ENCODE measurements at places on chromosomes 12 and 14.

- no peak for DNase-seq
These were observed 19.7 kb upstream of the FAM222A start for GRCh38 chr12:109693653-109694600.

DNA sequence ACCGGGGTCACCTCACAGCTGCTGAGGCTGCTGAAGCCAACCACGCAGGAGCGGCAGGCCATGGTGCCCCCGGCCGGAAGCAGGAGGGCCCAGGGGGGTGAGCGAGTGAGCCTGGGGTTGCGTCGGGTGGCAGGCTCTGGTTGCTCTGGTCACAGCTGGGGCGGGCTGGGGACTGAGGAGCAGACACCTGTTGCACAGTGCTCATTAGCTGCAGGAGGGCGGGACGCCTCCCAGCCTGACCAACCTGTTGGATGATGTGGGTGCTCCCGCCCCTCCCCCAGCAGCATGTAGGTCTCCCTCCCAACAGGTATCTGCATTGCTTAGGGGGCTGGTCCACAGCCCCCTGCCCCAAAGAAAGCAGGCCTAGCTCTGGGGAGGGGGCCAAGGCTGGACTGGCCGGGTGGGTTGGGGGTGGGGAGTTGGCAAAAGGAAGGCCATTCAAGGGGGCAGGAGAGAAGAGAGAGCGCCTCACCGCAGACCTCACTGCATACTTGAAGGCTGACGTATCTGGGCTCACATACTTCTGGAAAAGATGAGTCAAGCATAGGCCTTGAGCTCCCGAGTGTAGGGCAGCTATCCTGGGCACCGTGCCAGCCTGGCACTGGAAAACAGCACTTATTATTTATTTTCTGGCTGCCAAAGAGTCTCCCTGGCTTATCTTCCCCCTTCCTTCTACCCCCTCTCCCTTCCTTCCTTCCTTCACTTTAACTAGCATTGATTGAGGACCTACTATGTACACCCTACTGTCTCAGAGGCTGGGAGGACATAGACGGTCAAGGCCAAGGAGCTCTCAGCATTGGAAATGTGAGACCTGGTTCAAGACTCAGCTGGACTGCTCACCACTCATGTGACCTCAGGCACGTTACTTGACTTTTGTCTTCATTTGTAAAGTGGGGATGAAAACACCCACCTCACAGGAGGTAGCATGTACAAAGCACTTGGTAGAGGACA, at the start of gene KRT80:
KRT80 (minus strand) TSS at position 174 of the 951 bp plus-strand sequence; CDS start at position 62, 112 bp downstream.
- DNase-seq: peak; percentile 97

DNA sequence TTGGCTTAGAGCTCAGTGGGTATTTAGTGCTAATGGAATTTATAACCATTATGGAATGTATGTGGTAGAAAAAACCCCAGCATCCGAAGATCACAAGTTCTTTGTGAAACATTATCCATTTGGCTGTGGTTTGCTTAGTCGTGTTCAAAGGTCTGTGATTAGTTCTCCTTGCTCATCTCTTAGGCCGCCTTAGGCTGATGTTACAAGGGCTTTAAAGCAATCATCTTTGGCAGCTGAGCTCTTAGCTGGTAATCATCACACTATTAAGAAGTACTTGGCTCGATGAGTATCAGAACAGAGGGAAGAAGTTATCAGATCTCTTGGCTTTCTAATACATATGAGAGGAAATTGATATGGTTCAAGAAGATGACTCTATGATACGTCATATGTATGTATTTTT, 124.1 kb upstream of the E2F7 start:
- DNase-seq: no peak

DNA sequence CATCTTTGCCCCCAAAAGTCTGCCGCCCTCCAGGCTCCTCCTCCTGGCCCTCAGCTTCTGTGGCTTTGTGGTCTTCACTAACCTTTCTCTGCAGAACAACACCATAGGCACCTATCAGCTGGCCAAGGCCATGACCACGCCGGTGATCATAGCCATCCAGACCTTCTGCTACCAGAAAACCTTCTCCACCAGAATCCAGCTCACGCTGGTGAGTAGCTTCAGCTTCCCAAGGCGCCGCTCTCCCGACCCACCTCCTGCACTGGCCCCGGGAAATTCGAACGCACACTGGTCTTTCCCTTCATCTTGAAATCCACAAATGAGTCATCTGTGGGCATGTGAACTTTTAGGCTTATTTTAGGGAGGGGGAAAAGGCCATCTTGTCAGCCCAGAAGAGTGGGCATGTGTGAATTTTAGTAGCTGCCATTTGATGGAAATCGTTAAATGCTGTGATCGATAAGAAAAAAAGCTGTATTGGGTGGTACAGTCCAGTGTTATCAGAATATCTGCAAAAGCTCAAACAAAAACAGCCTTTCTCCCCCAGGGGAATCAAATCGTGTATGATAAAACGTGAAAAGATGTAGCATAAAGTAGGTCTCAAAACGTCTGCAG, 700 bp downstream of the SLC35E3 start:
- peak; percentile 7 for DNase-seq

GRCh38 chr14:35632676-35633075, 98.7 kb downstream of the INSM2 start:
- no peak for DNase-seq

- no peak for DNase-seq
These were observed 30.9 kb downstream of the GPHB5 start for GRCh38 chr14:63287666-63288483.

DNA sequence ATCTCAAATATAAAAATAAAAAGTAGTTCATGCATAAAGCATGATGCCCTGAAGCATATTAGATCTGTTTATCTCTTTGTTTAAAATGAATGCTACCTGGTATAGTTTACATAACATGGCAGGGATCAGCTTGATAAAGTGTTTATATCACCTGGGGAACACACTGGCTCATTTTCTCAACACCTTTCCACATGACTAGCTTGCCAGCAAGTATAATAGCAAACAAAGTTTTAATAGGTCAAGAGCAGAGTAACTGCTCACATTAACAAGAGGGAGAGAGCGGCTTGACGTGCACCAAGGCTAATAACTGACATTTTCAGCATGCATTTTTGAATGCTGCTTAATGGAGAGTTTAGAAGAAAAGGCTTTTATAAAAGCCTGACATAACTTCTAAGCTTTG, 246.4 kb downstream of the EGLN3 start:
- DNase-seq: no peak

DNA sequence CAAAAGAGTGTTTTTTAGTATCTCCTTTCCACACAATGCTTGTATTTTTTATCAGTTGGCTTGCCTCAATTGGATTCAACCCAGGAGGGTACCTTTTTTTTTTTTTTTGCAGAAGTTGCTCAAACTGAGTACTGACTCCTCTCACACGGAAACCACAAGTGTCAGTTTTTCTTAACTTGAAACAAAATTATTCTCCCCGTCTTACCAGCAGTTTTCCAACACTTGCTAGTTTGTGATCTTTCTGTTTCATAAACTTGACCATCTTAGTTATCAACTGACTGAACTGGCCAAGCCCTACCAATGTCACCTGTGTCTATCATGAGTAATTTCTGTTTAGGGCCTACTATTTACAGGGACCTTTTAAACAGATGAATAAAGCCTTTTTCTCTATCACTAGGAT, 34.1 kb upstream of the ITPR2 start:
- no peak for DNase-seq

DNA sequence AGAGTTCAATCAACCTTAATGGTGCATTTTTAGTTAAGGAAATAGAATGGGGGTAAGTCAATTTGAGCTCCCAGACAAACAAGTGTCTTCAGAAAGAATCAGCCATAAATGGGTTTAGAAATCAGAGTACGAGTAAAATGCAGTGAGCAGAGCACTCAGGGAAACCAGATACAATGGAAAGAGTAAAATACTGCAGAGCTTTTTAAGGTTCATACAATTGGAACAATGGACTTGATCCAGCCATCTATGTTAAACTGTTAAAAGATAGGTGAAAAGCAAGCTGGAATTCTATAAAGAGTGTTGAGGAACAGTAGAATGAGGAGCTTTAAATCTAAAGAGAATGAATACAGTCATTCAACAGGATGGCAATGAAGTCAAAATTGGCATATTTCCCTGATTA, 23.8 kb upstream of the PCNX4 start:
- no peak for DNase-seq

- DNase-seq: no peak
These were observed 123.1 kb downstream of the NPAS3 start for GRCh38 chr14:33061667-33062325.

DNA sequence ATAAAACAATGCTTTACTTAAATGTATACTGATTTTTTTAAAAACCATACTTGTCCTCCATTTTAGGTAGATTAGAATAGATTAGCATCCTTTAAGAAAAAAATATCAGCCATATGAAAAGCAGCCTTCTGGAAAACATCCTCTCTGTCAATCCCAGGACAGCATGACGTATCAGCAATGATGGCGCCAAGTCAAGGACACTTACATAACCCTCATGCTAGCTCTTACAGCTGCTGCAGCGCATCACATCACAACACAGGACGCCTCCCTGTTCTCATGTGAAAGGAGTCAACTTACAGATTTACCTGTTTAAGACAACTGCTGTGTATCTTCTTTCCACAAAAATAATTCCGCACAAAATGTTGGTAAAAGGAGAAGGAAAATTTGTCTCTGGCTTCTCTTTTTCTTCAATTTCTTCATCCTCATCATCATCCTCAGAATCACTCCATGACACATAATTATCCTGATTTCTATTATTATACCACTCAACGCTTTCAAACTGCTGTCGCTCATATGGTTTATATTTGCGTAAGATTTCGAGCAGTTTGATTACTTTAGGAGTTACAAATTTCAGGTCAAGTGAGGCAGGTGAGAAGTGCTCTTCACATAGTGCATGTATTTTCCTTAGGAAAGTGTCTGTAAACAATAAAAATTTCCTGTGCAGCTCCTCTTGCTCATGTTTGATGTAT, 33.3 kb downstream of the DICER1 start:
- no peak for DNase-seq

DNA sequence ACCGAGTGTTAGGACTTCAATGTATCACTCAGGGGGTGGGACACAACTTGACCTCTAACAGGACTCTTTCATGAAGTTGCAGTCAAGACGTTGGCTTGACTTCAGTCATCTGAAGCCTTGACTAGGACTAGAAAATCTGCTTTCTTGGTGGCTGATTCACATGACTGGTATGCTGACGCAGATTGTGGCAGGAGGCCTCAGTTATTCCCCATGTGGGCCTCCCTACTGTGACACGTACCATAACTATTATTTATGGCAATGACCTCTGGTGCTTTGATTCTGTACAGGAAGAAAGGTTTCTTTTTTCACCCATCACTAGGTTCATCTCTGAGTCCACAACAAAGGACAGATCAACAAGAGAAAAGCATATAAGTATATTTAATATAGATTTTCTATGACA, 270.4 kb downstream of the NEDD1 start:
- DNase-seq: no peak

DNA sequence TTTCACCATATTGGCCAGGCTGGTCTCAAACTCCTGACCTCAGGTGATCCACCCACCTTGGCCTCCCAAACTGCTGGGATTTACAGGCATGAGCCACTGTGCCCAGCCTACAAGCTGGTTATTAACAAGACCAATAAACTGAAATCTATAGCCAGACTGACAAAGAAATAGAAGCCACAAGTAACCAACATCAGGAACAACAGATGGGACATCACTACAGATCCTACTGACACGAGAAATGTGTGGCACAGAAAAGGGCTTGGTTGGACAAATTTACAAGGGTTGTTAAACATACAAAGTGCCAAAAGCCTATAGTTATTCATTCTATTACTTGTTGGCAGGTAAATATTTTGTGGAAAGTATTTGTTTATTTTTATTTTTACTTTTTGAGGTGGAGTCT, 11.6 kb downstream of the MTA1 start:
- no peak for DNase-seq

DNA sequence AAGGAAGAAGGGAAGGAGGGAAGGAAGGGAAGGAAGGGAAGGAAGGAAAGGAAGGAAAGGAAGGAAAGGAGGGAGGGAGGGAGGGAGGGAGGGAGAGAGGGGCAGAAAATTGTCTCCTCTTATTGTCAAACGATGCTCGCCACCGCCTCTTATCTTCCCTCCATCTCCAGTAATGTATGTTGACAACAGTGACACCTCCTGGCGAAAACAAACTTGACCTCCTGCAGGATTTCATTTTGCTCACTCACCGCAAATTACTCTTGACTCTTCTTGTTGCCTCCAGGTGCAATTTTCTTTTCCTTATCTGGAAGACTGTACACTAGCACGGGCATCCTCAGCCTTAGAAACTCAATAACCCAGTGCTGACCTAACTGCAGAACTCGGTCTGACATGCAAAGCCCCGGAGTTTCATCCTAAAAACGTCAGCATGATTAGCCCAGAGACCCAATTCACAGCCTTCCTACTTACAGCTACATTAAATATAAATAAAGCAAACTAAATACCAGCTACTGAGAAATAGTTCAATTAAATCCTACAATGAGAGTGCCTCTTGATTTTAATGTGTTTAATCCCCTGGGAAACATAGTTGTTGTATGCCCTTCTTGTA, 512.4 kb upstream of the TMPO start:
- DNase-seq: peak; percentile 22

GRCh38 chr12:31369712-31370521, 44.0 kb upstream of the SINHCAF start:
- DNase-seq: no peak

DNA sequence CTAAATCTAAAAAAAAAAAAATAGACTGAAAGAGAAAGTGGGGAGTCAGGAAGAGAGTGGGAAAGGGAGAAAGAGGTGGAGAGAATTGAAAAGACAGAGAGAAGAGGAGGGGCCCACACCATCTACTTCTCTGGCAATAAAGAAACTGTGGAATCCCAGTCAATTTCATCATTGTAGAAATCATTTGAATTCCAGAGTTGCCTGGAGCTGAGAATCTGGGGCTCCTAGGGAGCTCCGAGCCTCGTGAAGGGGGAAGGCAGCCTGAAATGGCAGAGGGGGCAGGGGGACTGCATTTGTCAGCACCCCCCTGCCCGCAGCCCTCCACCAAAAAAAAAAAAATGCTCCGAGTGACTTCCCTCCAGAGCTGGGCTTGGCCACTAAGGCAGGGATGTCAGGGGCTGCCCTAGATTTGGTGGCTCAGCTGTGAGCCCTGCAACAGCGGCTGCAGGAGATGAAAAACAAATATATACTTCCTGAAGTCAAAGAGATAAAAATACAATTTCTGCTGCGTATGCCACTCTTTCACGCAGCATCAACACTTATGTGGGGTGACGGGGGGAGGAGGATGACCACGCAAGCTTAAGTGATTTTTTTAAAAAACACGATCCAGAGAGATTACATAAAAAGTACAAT, 80.5 kb downstream of the BCL11B start:
- DNase-seq: no peak

- DNase-seq: peak; percentile 92
These were observed 158.9 kb downstream of the TMX1 start for GRCh38 chr14:51398898-51399297.

GRCh38 chr14:52313462-52313861, 650 bp upstream of the PTGER2 start:
- DNase-seq: no peak

All from NCI-H446 treated with DMSO at 0.1 percent for 48 hours (cell line).